Lower lobe of right lung (tissue), 2 donors: ENCODE measurements at places on chromosomes 5 and 9. TPM values are rescaled to one million over a fixed set of nuclear protein-coding genes. Genes with fewer than 3 reads are reported as not detected.

DNA sequence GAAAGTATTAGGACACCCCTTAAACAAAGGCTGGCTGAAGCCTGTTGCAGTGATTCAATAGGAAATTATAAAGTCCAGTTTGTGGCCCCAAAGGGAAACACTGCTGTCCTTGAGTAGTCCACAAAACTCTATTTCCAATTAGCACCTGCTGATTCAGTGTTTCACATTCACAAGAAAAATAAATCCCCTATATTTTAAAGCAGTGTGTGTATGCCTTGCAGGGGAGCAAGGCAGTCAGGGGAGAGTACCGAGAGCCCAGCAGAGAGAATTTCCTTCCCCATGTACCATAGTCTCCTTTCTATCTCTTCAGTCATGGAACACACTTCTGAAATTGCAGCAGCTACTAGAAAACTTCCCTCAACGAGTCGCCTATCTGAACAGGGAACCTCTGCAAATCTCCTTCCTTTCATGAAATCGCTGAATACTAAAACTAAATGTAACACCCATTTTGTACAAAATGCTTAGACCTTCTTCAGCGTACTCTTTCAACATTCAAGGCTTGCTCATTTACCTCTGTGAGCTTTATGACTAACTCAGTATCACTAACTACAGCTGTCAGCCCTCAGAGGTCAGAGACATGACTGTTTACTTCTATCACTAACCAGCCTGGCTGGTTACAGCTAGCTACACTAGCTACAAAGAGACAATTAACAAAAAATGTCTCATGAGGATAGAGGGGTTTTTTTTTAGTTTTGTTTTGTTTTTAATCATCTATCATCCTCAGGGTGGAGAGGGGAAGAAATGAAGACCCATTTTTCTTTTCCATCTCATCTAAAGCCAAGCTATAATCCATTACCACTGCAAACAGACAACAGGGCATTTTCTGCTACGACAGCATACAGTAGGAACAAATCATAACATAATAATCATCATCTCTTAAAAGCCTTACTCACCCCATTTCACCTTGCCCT is 188.7 kb downstream of the EBF1 start:
- DNase-seq: no peak

DNA sequence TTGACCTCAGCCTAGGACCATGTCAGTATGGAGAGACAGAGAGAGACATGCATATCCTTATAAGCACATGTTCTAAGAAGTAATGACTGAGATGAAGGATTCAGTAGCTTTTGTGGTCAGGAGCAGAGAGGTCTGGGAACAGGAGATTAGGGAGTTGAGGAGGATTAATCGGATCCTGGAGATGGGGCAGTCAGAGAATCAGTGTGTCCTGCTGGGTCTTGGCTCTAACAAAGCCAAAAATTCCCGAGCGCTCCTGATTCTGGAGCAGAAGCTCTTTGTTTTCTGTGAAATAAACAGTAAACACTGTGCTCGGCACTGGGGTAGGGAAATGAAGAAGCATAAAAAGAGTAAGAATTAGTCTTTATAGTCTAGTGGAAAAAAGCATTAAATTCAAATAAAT is 520.0 kb upstream of the CLINT1 start:
- DNase-seq: no peak

DNA sequence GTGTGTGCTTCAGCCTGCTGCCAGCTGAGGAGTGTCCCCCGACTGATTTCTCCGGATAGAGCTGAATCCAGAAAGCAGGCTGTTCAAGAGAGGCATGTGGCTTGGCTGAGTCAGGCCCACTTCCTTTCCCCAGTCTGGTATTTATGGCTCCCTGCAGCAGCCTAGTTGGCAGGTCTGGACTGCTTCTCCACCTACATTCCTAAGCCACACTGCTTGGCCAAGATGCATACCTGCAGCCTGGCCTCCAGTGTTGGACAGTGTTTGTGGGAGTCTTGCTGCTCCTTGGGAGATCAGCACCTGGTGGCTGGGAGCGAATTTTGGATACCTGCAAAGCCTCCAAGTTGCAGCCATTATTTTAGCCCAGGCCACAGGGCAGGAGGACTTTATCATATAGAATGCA is 670.8 kb downstream of the ACTL7B start:
- DNase-seq: no peak

GRCh38 chr5:81779916-81780266 is 29.0 kb upstream of the SSBP2 start:
- DNase-seq: no peak

Gene NR5A1
- total RNA-seq: not detected

Gene CCDC192
- not detected for total RNA-seq

DNA sequence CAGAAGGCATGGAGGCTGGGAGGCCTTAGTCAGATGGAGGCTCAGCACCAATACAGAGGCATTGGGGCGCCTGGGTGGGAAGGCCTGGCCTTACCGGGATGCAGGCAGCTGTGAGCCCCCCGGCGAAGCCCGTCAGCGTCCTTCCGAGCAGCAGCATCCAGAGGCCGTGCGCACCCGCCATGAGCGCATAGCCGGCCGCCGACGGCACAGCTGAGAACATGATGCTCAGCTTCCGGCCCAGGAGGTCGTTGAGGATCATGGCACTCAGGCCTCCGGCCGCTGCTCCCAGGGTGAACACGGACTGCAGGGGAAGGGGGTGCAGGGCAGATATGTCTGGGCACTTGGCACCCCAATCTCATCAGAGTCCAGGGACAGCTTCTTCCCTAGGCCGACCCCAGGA is 2.0 kb downstream of the SLC2A6 start:
- DNase-seq: no peak

GRCh38 chr5:170266570-170267381 is 30.8 kb downstream of the LCP2 start:
- DNase-seq: no peak

- no peak for DNase-seq
Observed at GRCh38 chr9:119334745-119335144, 34.5 kb downstream of the BRINP1 start.

DNA sequence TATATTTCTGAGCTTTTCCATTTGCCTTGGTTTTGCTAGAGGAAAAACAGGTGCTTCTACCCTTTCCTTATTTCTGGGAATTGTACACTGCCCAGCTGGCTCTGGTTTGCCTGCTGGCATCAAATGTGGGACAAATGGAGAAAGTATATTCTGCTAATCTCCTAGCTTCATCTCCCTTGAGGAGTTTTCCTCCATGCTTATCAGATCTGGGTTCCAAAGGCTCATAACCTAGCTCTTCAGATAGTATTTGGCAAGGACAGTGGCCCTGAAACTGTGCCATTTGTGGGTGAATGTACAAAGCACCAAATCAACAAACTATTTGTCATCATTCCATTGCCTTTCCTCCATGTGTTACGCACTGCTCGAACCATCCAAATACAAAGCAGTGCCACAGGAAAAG is 16.2 kb downstream of the PRLR start:
- no peak for DNase-seq

- DNase-seq: no peak
Observed at GRCh38 chr5:134252671-134253070, 26.8 kb upstream of the PPP2CA start.

DNA sequence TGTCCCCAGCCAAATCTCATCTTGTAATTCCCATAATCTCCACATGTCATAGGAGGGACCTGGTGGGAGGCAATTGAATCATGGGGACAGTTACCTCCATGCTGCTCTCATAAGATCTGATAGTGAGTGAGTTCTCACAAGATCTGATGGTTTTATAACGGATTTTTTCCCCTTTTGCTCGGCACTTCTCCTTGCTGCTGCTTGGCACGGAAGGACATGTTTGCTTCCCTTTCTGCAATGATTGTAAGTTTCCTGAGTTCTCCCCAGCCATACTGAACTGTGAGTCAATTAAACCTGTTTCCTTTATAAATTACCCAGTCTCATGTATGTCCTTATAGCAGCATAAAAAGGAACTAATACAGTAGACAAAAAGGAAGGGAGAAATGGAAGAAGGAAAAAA is 76.7 kb upstream of the CCNG1 start:
- DNase-seq: no peak
